Heart right ventricle (tissue), 16 donors: ENCODE measurements at places on chromosomes 11 and 22.

- no peak for DNase-seq
Measured at GRCh38 chr11:22430141-22430541, 92.0 kb downstream of the SLC17A6 start.

DNA sequence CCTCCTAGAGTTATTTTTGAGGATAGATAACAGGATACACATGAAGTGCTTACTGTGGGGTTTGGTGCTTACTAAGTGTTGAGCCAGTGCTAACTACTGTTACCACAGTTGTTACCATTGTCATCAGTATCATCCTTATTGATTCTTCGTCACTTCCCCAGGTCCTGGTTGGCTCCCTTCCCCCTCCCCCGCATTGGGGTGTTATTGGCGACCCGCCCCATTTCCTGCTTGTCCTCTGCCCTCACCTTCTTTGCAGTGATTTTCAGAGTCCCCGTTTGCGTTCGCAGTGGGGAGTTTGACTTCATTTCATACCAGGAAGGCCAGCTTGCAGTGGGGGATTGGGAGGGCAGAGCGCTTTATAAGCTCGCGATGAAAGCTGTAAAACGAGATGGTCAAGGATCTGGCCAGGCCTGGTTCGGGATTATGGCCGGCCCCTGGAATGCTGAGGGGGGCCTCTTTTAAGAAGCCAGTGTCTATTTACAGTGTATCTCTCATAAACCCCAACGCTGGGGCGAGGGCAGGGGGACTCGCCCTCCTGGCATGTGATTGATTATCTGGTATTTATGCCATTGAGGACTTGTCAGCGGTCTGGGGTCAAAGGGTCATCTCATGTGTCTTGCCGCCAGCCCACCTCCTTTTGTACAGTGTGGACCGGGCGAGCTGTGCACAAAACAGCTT lies 84.6 kb upstream of the NNMT start:
- no peak for DNase-seq

DNA sequence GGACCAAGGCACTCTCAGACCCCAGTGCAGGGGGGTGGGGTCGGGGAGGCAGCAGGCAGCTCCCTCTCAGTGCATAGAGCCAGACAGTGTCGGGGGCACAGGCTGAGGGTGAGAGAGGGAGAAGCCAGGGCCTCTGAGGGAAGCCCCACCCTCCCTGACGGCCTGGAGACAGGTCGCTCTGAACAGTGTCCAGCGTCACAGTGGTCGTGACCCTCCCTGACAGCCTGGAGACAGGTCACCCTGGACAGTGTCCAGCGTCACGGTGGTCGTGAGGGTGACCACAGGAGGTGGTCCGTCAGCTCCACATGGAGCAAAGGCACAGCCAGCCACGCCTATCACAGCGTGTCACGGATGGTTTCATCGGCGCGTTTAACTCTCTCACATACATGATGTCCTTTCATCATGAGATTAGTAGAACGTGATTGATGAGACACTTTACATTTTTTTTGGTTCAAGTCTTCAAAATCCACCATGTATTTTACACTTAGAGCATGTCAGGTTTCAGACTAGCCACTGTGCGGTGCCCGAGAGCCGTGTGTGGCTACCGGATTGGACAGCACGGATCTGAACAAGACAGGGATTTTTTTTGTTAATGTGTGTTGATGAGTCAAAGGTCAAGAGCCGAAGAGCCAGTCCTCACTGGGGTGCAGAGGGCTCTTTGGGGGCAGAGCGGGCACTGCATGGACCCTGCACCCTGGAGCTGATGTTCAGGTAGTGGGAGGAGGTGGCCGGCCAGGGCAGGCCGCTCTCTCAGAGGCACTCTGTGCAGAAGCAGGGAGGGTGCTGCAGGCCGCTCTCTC lies 23.9 kb upstream of the PANX2 start:
- peak; percentile 59 for DNase-seq

DNA sequence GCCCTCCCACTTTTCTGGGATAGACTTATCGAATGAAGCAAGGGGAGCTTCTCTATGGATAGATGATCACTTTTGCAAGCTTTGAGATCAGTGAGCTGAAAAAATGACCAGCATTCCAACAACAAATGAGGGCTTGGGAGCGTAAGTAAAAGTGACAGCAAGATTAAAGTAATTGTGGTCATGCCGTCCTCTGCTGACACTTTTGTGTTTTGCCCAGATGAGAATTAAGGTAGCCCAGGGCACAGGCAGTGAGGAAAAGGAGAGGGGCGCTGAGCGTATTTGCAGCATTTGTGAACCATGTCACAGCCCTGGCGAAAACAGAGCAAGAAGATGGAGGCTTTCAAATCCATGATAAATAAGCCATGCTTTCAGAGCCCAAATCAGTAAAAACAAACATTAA lies 24.6 kb upstream of the TMA7B start:
- no peak for DNase-seq

DNA sequence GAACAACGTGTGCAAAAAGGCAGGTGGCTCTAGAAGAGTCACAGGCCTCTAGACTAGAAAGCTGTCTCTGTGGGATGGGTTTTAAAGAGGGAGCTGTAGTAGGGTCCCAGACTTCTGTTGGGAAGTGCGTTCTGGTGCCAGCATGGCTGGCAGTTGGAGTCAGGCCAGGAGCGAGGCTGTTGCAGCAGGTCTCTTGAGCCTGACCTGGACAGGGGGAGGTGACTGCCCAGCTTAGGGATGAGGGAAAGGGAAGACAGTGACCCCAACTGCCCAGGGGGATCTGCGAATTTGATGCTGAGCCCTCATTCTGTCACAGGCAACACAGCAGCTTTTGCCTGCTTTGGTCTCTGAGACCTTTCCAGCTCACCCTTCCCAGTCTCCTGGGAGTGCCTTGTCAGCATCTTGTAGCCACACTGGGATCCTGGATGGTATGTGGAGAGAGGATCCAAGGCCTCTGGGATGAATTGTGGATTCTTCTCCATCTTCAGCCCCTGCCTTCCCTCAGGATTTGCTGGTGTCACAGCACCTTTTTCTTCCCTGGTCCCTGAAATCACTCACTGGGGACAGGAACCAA lies 3.4 kb downstream of the TSKU start:
- DNase-seq, result no peak

GRCh38 chr11:61345170-61345610 lies 12.2 kb downstream of the TKFC start:
- DNase-seq, result no peak

GRCh38 chr11:72280037-72280436 lies 36.1 kb upstream of the PHOX2A start:
- no peak for DNase-seq

DNA sequence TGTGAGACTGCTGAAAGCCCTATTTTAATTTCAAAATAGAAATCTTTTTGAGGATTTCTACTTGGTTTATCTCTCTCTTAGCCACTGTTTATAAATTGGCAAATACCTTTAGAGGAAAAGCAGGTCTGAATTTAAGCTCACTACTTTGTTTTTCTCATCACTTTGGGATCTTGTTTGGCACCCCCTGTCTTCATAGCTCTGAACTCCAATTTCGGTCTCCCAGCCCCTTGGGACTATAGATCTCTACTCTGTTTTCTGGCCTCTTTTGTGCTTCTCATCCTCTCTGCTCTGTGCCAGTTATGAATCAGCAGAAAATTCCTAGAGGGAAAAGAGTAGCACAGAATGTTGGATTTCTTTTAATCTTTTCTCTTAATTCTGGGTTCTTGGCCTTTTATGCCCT lies 118.3 kb downstream of the CYP2R1 start:
- DNase-seq, result no peak

DNA sequence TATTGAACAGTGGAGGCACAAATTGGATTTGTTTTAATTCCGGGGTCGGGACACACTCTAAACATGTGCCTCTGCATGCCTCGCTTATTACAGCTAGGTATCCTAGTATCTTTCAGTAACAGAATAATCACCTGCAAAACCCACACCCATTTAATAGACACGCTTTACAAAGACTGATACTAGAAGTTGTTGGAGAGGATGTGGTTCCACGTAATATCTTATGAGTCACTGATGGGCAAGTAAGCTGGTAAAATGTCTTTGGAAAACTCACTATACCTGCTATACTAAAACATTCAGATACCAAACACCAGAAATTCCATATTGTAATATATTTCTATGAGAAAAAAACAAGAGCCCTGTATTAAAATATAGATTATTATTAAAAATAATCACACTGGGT lies 84.0 kb downstream of the GGTLC2 start:
- no peak for DNase-seq

GRCh38 chr22:37926771-37927636 lies 20.9 kb downstream of the MICALL1 start:
- no peak for DNase-seq

DNA sequence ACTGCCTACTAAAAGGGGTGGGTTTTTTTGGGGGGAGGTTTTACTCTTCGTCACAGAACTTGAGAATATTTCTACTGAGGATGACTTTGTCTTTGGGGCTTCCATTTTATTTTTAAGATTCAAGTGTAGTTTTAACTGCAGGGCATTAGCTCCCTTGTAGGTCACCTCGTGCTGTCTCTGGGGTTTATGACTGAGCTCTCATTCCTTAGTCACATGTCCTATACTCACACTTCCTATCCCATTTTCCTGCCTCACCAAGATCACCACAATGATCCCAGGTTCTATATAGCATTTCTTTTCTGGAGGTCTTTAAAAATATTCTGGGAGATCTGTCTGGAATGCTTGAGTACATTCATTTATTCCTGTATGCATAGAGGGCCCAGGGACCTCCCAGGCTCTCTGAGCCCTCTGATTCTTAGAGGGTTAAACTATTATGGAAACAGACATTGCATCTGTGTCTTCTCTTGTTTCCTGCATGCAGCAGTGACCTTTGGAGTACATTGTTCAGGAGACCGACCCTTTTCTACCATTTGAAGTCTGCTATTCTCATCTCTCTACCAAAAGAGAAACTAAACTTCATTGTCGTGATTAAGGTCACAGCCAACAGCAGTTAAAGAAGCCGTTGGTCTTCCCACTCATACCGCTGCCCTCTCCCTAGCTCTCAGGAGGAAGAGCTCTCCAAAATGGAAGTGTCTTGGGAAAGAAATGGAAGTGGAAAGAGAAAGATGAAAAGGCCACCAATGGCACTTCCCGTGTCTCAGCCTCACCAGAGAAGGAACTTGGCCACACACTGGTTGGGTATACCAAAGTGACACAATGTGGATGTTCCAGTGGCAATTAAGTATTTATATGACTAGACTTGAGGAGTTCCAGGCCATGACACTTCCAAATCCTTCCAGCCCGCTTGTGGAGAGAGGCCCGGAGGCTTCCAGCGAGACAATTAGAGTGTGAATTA lies 77.5 kb downstream of the ZBTB16 start:
- DNase-seq, result no peak
